Activated CD4-positive, alpha-beta T cell treated with anti-CD3 and anti-CD28 coated beads for 36 hours (primary cell): ENCODE measurements at places on chromosomes 6 and 20. TPM values are rescaled to one million over a fixed set of nuclear protein-coding genes. Genes with fewer than 3 reads are reported as not detected.

The SIRPD gene
- not detected for total RNA-seq

DNA sequence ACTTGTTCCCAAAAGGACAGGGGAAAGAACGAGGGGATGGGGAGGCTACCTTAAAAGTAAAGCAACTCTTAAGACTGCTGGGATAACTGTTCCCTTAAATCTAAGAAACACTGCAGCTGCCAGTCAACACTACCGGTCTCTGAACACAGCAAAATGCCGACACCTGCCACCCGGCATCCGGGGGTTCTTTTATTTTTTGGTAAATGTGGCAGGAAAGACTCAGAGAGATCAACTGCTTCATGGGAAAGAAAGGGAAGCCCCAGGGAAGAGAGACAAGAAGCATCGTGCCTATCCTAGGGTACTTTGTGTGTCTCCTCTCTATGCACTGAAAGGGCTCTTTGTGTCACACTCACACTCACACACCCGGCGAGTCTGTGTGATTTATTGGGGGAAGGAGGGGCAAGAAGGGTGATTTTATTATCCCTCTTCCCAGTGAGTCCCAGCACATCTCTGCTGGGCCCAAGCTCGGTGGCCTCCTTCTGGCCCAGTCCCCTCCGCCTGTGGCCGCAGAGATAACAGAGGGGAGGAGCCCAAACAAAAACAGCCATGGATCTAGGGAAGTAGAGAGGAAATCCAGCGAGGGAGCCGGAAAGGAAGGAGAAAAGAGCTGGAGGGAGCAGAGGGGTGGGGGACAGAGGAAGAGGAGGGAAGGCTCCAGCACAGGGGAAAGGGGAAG is 1.4 kb downstream of the FYN start:
- peak; percentile 51 for DNase-seq
- H3K36me3 ChIP-seq, result peaks cover 47% of the 10 kb centered on the region
- H3K4me1 ChIP-seq, result peaks cover 51% of the 10 kb centered on the region
- peak overlapping the region; percentile 98 for H3K4me3 ChIP-seq
- no peaks in the 10 kb centered on the region for H3K27me3 ChIP-seq
- peak overlapping the region; percentile 87 for H3K27ac ChIP-seq

The CCN6 gene
- total RNA-seq, result 0.26 TPM

DNA sequence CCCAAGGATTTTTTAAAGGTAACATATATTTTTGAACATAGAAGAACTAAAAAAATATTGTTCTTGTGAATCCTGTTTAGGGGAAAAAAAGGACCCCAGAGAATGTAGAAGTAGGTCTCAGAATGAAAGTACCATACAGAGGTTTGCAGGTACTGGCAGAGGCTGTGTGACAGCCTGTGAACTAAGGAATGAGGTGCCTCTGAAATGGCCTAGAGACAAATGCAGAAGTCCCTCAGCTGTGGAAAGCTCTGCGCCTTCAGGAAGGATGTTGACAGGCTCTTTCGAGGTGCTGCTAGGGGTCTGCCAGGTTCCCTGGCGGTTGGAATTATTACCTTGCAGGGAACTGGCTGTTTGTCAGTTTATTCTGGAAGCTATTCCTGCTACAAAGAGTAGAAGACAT is 8.6 kb upstream of the TUBB2B start:
- no peak overlapping the region for H3K27ac ChIP-seq
- no peak overlapping the region for H3K4me3 ChIP-seq

The BHLHE23 gene
- not detected for total RNA-seq

GRCh38 chr6:3337521-3338350 is 79.0 kb downstream of the PSMG4 start:
- peaks cover 16% of the 10 kb centered on the region for H3K4me1 ChIP-seq
- no peak overlapping the region for H3K4me3 ChIP-seq
- DNase-seq, result no peak
- H3K36me3 ChIP-seq, result no peaks in the 10 kb centered on the region
- no peaks in the 10 kb centered on the region for H3K27me3 ChIP-seq
- no peak overlapping the region for H3K27ac ChIP-seq

DNA sequence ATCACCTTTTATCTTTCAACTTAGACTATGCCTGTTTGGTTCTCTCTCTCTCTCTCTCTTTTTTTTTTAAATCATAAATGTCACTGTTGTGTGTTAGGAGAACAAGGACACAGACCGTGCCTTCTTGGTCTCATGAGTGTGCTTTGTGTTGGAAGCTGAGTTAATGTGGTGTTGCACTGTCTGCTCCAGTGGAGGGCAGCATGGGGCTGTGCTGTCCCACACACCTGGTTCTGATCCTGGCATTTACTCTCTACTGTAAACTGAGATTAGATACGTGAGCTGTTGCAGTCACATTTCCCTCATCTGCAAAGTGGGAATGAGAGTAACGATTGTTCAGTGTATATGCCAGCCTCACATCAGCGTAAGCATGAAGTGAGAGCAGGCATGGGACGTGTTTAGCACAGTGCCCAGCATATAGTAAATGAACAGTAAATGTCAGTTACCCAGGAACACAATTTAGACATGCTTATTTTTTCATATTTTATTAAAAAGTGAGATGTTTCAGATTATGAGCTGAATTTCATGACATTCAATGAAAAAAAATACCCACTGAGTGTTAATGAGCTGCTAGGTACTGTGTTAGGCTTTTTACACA is 161.1 kb downstream of the FARS2 start:
- H3K27me3 ChIP-seq, result no peaks in the 10 kb centered on the region
- peaks cover 4% of the 10 kb centered on the region for H3K4me1 ChIP-seq
- no peak overlapping the region for H3K4me3 ChIP-seq
- H3K36me3 ChIP-seq, result peaks cover 15% of the 10 kb centered on the region
- no peak overlapping the region for H3K27ac ChIP-seq
- DNase-seq, result peak; percentile 38

The ARMC2 gene
- total RNA-seq, result 5.2 TPM

The CHMP4B gene
- 94.1 TPM for total RNA-seq

DNA sequence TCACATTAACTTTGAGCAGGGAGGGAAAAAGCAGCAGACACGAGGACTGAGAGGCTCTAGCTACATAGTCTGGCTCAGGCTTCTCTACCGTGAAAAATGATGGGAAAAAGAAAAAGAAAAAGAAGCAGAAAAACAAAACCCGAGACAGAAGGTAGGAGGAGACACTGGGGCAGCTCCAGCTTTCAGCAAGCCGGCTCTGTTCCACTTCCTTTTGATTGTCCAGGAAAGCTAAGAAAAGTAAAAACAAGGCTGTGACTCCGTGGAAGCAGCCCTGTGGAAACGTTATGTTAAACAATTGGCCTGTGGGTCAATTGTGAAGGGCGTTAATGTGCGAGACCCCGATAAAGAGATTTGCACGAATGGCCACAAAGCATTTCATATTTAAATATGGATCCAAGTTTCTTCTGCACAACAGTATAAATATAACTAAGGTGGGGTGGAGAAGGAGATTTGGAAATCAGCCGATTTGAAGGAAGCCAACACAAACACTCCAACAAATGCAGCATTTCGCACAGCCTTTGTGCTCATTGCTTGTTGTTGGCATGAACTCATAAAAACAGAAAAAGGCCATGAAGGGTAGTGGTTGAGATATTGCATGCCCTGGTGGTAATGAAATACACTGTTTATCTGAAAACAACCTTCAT is 236.9 kb upstream of the JAG1 start:
- no peak for DNase-seq
- no peak overlapping the region for H3K27ac ChIP-seq
- H3K27me3 ChIP-seq, result no peaks in the 10 kb centered on the region
- no peaks in the 10 kb centered on the region for H3K36me3 ChIP-seq
- no peaks in the 10 kb centered on the region for H3K4me1 ChIP-seq

GRCh38 chr20:9919271-9920014 is 80.6 kb upstream of the PAK5 start:
- no peak overlapping the region for H3K4me3 ChIP-seq
- H3K36me3 ChIP-seq, result no peaks in the 10 kb centered on the region
- peaks cover 5% of the 10 kb centered on the region for H3K27me3 ChIP-seq
- no peak for DNase-seq
- no peak overlapping the region for H3K27ac ChIP-seq

- no peak overlapping the region for H3K27ac ChIP-seq
- DNase-seq, result peak; percentile 7
- peaks cover 5% of the 10 kb centered on the region for H3K27me3 ChIP-seq
- H3K4me3 ChIP-seq, result no peak overlapping the region
- peaks cover 3% of the 10 kb centered on the region for H3K4me1 ChIP-seq
Observed at GRCh38 chr6:40477246-40478126, 109.7 kb downstream of the LRFN2 start.

GRCh38 chr6:32852018-32852843 is 1.3 kb downstream of the TAP1 start:
- H3K36me3 ChIP-seq, result peaks cover 89% of the 10 kb centered on the region
- peak overlapping the region; percentile 100 for H3K4me3 ChIP-seq
- H3K27me3 ChIP-seq, result no peaks in the 10 kb centered on the region
- peaks cover 62% of the 10 kb centered on the region for H3K4me1 ChIP-seq

GRCh38 chr6:2460216-2460745 is 214.9 kb upstream of the GMDS start:
- no peak for DNase-seq
- H3K4me1 ChIP-seq, result no peaks in the 10 kb centered on the region
- H3K4me3 ChIP-seq, result no peak overlapping the region
- H3K27me3 ChIP-seq, result peaks cover under 1% of the 10 kb centered on the region
- H3K27ac ChIP-seq, result no peak overlapping the region
- no peaks in the 10 kb centered on the region for H3K36me3 ChIP-seq

GRCh38 chr20:19264191-19264590 is 51.7 kb downstream of the SLC24A3 start:
- H3K4me3 ChIP-seq, result no peak overlapping the region
- H3K27ac ChIP-seq, result no peak overlapping the region
- H3K36me3 ChIP-seq, result no peaks in the 10 kb centered on the region
- DNase-seq, result no peak
- H3K27me3 ChIP-seq, result no peaks in the 10 kb centered on the region

The SRMS gene
- not detected for total RNA-seq

The RHAG gene
- not detected for total RNA-seq

DNA sequence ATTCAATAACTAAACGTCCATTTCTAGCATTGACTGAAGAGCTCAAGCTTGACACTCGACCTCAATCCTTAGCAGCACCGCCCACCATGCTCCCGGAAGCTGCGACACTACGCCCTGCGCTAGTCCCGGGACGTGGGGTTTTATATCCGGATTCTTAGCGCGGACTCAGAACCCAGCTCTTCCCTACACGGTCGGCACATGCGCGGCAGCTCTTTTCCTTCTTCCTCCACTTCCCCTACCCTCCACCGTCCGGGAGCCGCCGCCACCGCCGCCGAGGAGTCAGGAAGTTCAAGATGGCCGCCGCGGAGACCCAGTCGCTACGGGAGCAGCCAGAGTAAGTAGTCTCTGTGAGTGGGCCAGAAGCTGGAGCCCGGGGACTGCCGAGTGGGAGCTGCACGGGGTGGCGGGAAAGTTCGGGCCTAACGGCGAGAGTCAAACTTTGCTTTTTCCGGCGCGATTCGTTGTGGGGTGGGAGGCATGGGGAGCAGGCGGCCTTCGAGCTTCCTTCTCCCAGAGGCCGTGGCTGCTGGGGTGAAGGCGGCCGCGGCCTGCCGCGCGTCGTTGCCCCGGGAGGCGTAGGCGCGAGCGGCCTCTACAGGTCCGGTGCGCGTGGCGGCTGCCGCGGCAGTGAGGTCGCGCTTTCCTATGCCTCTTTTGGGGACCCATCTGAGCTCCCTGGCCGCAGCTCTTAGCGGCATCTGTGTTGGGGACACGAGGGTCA is 57.6 kb downstream of the FAM217A start:
- H3K4me3 ChIP-seq, result peak overlapping the region; percentile 95
- H3K4me1 ChIP-seq, result peaks cover 46% of the 10 kb centered on the region
- H3K27ac ChIP-seq, result peak overlapping the region; percentile 97
- peak; percentile 94 for DNase-seq

The HDGFL1 gene
- not detected for total RNA-seq

DNA sequence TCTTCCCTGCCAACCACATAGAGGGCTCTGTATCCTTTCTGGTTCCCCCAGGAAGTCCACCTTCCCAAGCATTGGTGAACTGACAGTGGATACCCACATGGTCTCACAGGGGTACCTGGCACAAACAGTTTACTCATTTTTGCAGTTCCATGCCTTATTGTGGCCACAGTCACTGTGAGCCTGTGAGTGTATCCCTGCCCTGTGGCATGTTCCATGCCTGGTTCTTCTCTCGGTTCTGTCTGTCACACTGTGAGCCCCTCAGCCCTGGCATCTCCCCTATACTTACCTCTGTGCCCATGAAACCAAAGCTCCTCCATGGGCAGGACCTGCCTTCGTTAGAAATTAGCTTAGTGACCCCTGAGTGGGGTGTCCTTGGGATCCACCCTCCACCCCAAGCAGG is 107.8 kb downstream of the TOX2 start:
- DNase-seq, result no peak
- H3K27ac ChIP-seq, result no peak overlapping the region
- no peaks in the 10 kb centered on the region for H3K36me3 ChIP-seq
- no peak overlapping the region for H3K4me3 ChIP-seq
- no peaks in the 10 kb centered on the region for H3K27me3 ChIP-seq
- peaks cover 27% of the 10 kb centered on the region for H3K4me1 ChIP-seq

DNA sequence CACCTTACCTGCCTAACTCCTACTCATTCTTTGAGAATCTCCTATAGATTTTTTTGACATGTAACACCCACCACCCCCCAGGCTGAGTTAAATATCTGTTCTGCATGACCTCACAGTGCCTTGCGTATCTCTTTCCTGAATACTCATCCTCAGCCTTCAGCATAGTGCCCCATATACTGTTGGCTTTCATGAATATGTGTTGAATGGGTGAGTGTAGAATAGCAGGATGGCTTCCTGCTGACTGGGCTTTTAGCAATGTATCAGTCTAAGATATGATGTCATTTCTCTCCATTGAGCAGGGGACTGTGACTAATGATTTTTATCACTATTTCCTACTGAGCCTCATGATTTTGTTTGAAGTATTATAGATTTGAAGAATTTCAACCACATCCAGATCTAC is 361.6 kb upstream of the MARCKS start:
- H3K27ac ChIP-seq, result no peak overlapping the region
- H3K4me1 ChIP-seq, result no peaks in the 10 kb centered on the region
- no peaks in the 10 kb centered on the region for H3K36me3 ChIP-seq
- H3K4me3 ChIP-seq, result no peak overlapping the region

DNA sequence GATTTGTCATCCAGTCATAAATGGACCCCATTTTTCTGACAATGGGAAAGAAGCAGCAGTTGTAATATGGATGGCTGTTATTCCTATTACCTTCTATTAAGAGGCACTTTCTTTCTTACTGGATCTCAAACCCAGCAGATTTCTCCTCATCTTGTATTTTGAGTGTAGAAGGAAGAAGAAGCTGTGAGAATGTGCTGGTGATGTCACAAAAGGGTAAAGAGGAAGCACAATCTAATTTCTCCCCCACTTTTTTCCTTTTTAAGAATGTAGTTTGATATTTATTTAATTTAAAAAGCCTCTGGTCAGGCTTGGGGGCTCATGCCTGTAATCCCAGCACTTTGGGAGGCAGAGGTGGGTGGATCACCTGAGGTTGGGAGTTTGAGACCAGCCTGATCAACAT is 100.0 kb upstream of the JARID2 start:
- H3K36me3 ChIP-seq, result no peaks in the 10 kb centered on the region
- DNase-seq, result no peak
- peaks cover 3% of the 10 kb centered on the region for H3K27me3 ChIP-seq
- no peak overlapping the region for H3K27ac ChIP-seq
- H3K4me1 ChIP-seq, result peaks cover 3% of the 10 kb centered on the region
